ENCODE measurements at places on chromosomes 5 and 9.

GRCh38 chr5:38871058-38871605, 25.3 kb downstream of the OSMR start:
- no peak for DNase-seq

DNA sequence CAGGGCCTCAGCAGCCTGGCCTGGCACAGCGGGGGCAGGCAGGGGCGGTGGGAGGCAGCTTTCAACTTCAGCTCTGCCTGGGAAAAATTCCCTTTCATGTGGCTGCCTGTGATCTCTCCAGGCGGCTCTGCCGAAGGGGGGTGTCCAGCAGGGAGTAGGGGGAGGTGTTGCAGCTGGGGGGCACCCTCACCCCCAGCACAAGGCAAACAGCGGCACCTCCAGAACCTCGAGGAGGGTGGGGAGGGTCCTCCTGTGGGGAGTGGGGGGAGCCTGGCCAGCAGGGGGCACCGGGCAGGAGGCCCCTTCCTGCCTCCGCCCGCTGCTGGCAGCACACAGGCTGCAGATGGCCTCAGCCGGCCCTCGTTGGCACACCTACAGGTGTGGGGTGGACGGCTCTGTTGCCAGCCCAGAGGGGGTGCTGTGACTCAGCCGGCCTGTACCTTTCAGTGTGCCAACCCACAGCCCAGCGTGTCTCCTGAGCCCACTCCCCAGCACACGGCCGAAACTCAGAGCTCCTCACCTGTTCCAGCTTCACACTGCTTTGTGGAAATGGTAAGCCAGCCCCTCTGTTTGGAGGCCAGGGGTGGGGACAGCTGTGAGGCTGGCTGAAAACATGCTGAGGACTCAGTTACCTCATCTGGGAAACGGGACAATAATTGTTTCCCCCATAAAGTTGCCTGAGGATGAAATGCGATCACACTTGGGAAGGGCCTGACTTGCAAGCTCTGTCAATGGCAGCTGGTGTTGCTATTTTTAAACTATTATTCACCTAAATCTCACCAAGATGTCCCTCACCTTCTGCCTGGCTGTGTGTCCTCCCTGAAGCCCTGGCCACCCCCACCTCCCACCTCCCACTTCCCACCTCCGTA, 37.0 kb downstream of the CXXC5 start:
- no peak for DNase-seq

GRCh38 chr9:75964427-75964826, 74.0 kb downstream of the PCSK5 start:
- no peak for DNase-seq

DNA sequence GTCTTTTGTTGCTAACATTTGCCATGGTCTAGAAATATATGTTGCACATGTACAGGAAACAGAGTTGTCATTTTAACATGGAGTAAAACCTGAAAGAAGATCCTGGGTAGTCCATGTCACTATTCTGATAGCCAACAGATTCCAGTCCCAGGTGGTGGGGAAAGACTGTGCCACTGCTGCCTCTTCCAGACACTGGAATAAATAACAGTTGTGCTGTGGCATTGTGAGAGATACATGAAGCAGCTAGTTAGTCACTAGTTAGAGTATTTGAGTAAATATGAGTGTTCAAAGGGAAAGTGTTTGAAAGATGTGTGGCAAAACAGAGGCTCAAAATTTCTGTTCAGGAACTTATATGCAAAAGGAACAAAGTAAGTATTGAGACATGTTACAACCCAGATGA, 1408.3 kb downstream of the EFNA5 start:
- no peak for DNase-seq

DNA sequence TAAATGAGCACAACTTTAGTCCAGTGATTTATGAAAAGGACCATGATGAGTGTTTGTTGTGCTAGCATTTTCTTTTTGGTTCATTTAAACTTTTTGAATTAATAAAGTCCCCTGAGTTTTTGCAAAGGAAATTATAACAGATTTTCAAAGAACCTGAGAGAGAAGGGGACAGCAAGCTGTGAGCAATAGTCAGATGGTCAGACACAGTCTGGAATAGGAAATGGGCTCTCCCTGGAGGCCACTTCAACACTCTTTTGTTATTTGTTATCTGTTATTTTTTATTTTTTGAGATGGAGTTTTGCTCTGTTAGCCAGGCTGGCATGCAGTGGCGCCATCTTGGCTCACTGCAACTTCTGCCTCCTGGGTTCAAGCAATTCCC, 171.1 kb downstream of the ARHGEF28 start:
- no peak for DNase-seq

DNA sequence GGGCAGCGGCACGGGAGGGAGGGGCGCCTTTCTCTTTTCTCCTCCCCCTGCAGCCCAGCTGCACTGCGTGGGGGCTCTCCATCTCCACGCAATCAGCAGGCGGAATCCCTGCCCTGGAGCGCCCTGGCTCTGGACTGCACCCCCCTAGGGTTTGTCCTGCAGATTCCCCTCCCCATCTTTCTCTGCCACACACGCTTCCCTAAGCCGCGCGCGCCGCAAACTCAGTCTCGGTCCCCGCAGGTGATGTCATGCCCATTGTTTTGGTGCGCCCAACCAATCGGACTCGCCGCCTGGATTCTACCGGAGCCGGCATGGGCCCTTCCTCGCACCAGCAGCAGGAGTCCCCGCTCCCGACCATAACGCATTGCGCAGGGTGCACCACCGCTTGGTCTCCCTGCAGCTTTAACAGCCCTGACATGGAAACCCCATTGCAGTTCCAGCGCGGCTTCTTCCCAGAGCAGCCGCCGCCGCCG, at the start of gene KCNN2:
KCNN2 (plus strand) TSS at position 347 of the 473 bp plus-strand sequence; CDS start at position 417, 70 bp downstream.
- no peak for DNase-seq

- DNase-seq = no peak
Measured at GRCh38 chr5:123359454-123360200, 63.6 kb downstream of the CEP120 start.

DNA sequence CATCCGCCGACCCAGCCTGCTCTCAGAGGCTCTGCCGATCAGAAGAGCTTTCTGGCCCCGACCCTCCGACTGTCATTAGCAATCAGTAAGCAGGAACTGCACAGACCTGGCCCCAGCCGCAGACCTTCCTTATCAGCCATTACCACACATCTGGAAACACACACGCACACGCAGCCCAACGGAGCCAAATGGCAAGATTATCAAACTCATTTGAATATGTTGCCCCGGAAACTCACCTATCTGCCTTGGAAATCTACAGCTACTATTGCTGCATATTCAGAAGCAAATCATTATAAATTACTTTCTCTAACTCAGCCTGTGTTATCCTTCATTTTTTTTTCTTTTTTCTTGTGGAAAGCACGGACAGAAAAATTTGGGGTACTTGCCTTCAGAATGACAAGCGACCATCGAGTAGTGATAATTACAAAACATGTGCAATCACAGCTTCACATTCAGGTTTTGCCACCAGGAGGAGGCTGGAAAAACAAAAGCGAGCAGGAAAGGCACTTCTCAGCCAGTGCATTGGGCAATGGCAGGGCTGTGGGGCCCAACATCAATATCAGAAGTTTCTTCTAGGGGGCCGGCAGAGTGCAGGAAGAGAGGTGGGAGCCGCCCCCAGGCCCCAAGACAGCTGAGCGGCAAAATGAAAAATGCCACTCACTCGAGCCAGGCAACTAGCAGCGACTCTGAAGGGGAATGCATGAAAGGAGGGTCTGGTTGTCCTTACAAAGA, 122.3 kb downstream of the VAV2 start:
- DNase-seq = no peak

DNA sequence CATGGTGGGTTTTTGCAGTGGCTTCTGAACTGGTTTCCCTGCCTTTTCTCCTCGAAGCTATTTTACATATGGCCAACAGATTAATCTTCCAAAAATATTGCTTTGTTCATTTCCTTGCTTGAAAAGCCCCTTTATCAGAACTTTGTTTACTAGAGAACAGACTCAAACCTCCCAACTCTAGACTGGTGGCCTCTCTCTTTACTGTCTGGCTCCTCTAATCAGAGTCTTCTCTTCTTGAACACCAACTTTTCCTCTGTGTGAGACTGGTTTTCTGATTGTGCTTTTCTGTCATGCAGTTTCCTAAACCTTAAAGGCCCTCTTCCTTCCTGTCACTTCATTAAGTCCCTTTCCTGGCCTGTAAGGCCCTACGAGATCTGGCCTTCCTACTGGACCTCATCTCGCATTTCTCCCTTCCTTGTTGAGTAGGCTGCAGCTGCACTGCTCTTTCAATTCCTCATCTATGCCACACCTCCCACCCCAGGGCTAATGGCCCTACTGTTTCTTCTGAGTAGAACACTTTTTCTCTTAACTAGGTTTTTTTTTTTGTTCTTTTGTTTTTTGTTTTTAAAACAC, 5.7 kb downstream of the C9orf43 start:
- DNase-seq = no peak

DNA sequence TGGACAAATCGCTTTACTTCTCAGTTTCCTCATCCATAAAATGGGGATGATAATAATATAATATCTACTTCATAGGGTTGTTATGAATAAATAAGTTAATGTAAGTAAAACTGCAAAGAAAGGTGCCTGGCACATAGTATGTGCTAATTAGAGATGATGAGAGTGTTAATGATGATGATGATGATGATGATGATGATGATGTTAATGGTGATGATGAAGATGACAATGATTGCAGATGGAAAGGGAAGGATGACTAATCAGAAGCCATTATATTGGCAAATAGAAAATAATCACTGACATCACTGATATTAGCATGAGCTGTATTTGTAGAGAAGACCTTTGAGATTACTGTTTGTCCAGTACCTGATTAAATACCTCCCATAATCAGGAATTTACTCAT, 20.6 kb downstream of the RAD1 start:
- no peak for DNase-seq

- no peak for DNase-seq
Measured at GRCh38 chr5:50822761-50823160, 156.3 kb downstream of the PARP8 start.

DNA sequence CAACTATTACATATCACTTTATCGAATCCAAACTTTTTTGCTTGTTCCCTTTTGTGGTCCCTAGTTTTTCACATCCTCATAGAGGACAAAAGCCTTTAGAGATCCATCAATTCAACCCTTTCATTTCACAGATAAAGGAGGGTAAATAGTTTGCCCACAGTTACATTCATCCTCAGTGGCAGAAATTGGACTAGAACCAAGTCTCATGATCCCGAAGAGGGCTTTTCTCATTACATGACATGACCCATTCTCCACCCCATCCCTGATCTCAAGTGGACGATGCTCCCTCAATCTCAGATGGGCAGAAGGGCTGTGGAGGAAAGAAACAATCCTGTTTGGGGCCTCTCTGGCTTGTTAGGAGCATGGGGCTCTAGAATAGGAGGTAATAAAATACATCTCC, 23.1 kb downstream of the TICAM2 start:
- no peak for DNase-seq

DNA sequence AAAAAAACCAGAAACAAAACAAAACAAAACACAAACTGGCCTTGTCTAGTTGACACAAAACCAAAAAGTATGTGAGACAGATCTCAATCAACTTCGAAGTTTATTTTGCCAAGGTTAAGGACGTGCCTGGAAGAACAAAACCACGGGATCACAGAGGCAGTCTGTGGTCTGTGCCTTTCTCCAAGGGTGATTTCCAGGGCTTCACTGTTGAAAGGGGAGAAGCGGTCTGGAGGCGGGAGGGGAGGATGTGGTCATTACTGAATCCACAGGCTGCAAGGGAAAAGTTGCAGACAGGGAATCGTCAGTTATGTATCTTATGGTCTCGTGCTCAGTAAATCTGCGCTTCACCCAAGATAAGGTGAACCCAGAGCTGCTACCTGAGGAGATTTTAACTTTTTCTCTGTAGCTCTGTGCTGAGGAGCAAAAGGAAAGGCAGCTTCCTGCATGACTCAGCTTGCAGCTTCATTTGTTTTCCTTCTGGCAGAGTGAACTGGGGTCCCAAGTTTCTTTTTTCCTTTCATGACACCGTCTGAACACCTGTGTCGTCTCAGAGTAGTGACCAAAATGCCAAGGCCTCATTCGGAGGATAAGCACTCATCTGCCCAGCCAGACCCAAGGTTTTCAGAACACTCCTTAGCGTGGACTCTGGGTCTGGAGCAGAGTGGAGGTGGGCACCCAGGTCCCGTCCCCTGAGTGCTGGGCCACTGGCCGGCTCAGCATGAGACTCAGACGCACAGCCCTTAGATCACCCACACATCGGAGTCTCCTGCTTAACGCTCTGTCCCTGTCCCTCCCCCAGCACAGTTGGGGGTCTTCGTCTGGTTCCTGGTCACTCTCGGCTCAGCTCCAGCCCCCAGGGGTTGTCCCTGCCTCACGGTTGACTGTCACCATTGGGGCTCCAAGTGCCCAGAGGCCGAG, 25.9 kb downstream of the ROPN1L start:
- DNase-seq = no peak

DNA sequence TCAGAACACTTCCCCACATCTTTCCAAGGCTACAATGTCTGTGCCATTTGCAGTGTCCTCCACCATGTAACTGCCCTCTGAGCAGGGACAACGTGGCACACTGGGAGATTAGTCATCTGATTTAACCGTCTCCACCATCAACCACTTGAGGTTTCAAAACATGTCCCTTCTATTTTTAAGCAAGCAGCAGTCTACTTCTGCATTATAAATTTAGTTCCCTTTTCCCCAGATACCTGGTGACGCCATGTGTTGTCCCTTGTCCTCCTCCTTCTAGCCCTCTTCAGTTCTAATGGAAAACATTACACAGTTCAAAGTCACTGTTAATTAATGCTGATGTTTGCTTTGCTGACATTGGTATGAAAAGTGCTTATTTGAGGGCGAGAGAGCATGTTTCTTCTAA, 52.8 kb downstream of the ATP10B start:
- no peak for DNase-seq

GRCh38 chr9:132609184-132609583, 26.8 kb downstream of the BARHL1 start:
- no peak for DNase-seq

DNA sequence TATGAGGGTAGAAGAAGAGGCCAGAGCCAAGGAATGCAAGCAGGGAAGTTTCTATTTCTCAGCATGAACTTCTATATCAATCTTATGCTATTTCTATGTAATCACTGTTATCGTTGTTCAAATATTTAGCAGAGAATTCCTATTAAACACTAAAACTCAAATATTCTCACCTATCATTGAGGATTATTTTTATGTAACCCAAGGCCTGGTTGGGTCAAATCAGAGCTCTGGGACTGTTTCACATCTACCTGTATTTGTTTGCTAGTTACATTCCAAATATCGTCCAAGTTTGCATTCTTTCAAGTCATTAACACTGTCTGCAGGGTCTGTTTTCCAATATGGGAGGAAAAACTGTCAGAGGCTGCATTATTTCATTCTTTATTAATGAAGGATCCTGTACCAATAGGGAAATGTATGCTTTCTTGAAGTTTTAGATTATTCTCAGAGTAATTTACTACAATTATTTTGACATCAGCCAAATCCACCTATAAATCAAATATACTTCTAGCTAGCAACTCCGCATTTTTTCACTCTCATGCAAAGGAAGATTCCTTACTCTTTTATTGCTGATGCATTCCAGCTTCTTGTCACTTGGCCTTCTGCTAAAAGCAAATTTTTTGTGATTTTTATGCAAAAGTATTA, 52.2 kb downstream of the LURAP1L start:
- no peak for DNase-seq

All from stimulated activated CD4-positive, alpha-beta T cell treated with anti-CD3 and anti-CD28 coated beads, TNF-alpha, amount 100 ng/mL, for 24 hours (primary cell).